Sigmoid colon (tissue), 7 donors: ENCODE measurements at places on chromosomes 3 and 15. TPM values are rescaled to one million over a fixed set of nuclear protein-coding genes. Genes with fewer than 3 reads are reported as not detected.

GRCh38 chr3:83457551-83457950 is 1501.2 kb upstream of the CADM2 start:
- no peak for DNase-seq

GRCh38 chr15:90062462-90062932 is 39.8 kb downstream of the IDH2 start:
- DNase-seq, result no peak

DNA sequence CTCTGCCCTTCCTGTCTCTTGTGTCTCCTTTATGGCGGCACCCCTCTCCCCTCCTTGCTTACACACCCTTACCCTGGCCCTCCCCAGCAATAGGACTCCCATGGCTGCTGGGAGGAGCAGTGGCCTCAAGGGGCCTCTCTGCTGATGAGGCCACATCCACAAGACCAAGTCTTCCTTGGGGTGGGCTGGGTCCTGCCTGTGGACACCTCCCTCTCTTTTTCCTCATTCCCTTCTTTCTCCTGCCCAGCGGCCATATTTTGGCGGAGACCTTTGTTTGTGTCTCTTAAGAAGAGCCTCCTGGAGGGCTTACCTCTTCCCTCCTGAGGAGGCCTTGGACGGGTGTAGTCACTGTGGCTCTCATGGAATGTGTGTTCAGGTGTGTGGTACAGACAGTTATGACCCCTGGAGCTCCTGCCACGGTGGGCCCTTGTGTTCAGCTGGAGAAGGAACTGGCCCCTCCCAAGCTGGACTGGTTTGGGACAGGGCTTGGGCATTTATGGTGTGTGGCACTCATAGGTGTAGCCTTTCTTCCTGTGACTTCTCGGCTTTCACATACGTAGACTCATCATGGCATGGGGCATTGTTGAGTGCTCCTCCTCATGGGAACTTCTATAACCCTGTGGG is 56.6 kb upstream of the APEH start:
- no peak for DNase-seq

The DLL4 gene
- total RNA-seq, result 5.0 TPM

DNA sequence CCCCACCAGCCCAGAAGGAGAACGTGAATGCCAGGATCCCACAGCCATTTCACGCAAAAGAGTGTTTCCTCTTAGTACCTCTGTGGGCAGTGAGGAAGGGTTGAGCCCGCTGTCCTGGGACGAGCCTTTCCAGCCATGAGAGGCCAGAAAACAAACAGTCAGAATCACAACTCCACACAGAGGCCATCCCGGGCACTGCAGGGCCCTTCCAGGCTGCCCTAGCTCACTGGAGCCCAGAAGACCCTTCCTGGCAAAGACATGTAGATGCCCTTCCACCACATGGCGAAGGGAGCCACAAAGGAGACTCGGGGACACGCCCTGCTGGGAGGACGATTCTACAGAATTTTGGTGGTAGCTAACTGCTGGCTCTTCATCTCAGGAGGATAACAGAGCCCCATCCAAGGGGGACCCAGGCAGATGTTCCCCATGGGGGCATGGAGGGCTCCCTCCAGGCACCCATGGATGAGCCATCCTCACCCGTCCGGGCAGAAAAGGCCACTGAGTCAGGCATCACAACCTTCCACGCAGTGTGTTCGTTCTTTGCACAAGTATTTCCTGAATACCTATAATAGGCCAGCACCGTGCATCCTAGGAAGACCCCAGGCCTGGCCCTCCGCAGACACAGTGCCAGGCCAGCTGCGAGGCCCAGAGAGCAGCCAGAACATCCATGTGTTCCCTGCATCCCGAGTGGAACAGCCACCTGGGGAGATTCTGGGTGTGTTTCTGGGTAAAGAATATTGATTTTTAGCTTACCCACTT is 47.2 kb downstream of the SLC12A8 start:
- no peak for DNase-seq
